ENCODE measurements at places on chromosomes 12 and 14.

GRCh38 chr12:65911321-65911720 is 87.0 kb downstream of the HMGA2 start:
- DNase-seq, result no peak

DNA sequence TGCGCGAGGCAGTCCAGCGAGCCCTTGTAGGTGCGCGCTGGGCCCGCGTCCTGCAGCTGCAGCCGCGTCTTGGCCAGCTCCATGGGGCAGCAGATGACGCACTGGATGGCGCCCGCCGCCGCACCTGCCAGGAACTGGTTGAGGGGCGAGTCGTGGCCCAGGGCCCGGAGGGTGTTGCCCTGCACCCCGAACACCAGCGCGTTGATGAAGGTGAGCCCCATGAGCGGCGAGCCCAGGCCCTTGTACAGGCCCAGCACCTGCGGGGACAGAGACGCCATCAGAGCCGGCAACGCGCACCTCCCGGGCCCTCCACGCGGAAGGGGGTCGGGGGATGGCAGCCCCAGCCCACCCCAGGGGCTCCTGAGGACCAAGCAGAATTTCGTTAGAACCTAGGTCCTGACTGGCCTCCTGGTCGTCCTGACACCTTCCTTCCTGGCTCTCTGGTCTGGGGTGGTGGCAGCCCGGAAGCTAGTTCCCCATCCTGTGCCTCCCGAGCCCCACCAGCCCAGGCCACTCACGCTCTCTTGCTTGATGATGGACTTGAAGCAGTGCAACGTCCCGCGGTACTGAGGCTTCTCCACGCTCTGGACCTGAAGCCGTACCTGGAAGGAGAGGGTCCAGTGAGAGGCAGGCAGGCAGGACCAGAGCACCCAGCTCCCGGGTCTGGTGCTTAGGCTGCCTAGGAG is 13.3 kb downstream of the SLC25A29 start:
- no peak for DNase-seq

- DNase-seq, result no peak
These were observed 42.2 kb downstream of the FNTB start for GRCh38 chr14:65028937-65029336.

DNA sequence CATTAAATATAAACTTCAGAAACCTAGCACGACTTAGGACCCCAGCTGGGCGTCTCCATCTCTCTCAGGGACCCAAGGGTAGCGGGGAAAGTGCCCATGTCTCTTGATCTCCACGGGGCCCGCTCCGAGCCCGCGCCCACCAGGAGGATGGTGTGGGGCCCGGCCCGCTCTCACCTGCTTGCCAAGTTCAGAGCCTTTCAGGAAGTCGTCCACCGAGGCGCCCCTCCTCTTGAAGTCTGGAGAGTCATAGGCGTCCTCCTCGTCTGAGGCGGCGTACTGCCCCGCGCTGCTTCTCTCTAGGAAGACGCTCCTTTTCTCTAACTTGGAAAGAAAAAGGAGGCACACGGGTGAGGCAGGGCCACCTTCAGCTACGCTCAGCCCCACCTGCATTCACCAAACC is 96.9 kb downstream of the PIWIL1 start:
- DNase-seq, result no peak

- DNase-seq, result no peak
These were observed 461.1 kb downstream of the LRIG3 start for GRCh38 chr12:58459191-58459590.

GRCh38 chr12:93798279-93799151 is 121.3 kb downstream of the CRADD start:
- DNase-seq, result no peak

- DNase-seq, result no peak
These were observed 24.5 kb downstream of the GPRC5D start for GRCh38 chr12:12927211-12928079.

DNA sequence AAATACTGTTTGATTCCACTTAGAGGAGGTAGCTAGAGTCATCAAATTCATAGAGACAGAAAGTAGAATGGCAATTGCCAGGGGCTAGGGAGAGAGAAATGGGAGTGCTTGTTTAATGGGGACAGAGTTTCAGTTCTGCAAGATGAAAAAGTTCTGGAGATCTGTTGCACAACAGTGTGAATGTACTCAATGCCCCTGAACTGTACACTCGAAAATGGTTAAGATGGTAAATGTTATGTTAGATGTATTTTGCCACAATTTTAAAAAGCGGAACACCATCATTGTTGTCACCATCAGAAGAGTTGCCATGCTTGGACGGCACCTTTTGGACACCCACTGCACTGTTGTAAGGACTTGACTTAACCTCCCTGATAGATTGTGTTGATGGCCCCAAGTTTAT is 106.9 kb downstream of the SCARB1 start:
- DNase-seq, result no peak

Measured in stromal cell of bone marrow (primary cell).